ENCODE measurements at places on chromosomes 1 and 21.

- no peak for DNase-seq
Observed at GRCh38 chr1:179744401-179745130, 1.5 kb downstream of the FAM163A start.

- DNase-seq, result no peak
Observed at GRCh38 chr1:111290630-111291029, at the start of gene CHIA. Gene CHIA (plus strand): TSS chr1:111290851. CDS start chr1:111310468, 19,617 bp downstream.

GRCh38 chr1:9537863-9538668 lies 1.2 kb upstream of the SLC25A33 start:
- peak; percentile 75 for DNase-seq

- no peak for DNase-seq
Observed at GRCh38 chr1:56285554-56286402, 293.6 kb downstream of the PLPP3 start.
